ENCODE measurements at places on chromosomes 2 and 18.

DNA sequence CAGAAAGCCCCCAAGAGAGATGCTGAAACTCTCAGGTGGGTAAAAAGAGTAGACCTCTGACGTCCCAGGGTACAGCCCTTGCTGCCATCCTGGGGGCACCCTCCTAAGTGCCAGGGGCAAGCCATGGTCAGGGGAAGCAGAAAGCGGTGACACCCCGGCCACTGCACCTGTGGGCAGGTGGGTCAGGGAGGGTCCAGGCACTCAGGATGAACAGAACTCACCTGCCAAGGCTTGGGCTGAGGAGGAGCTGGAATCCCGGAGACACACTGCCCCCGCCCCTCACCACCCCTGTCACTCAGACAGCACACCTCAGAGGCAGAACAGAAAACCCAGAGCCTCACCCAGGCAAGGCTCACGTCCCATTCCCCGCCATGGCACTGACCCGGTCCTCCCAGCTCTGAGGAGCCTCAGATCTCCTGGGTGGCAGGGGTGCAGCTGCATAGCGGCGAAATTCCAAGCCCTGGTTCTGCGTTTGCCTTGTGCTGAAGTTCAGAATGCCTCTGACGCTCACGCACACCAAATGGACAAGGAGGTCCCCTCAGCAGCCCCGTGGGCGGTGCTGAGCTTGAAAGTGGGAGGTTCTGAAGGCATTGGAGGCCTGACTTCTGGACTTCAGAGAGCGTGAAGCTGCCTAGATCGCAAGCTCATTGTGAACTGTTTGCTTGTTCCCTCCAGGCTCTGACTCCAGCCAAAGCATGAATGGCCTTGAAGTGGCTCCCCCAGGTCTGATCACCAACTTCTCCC is 4.3 kb downstream of the GPR17 start:
- no peak for DNase-seq

GRCh38 chr2:72828840-72829507 is 3.1 kb upstream of the EXOC6B start:
- no peak for DNase-seq

GRCh38 chr2:64699712-64700111 is 46.0 kb upstream of the SERTAD2 start:
- DNase-seq: no peak

GRCh38 chr2:32135409-32135808 is 30.3 kb upstream of the SLC30A6 start:
- DNase-seq: no peak

DNA sequence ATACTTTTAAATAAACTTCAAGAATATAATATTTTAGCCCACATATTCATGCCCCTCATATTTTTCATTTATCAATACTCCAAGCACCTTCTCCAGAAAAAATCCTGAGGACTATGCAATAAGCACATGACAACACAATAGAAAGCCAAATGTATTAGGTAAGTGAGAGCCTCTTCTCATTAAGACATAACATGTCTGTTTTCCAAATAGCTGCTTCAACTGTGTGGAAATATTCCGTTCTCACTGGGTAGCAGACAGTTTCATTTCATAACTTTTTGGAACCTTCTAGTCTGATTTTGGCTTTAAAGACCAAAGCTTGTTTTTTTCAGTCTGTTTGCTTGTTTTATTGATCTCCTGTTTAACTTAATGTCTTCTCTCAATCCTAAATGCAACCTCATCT is 137.8 kb downstream of the PIK3C3 start:
- no peak for DNase-seq

GRCh38 chr2:219522111-219523030 is 8.1 kb downstream of the ASIC4 start:
- no peak for DNase-seq
